Cardiac septum (tissue), 1 donor: ENCODE measurements at places on chromosomes 7 and 10. TPM values are rescaled to one million over a fixed set of nuclear protein-coding genes. Genes with fewer than 3 reads are reported as not detected.

DNA sequence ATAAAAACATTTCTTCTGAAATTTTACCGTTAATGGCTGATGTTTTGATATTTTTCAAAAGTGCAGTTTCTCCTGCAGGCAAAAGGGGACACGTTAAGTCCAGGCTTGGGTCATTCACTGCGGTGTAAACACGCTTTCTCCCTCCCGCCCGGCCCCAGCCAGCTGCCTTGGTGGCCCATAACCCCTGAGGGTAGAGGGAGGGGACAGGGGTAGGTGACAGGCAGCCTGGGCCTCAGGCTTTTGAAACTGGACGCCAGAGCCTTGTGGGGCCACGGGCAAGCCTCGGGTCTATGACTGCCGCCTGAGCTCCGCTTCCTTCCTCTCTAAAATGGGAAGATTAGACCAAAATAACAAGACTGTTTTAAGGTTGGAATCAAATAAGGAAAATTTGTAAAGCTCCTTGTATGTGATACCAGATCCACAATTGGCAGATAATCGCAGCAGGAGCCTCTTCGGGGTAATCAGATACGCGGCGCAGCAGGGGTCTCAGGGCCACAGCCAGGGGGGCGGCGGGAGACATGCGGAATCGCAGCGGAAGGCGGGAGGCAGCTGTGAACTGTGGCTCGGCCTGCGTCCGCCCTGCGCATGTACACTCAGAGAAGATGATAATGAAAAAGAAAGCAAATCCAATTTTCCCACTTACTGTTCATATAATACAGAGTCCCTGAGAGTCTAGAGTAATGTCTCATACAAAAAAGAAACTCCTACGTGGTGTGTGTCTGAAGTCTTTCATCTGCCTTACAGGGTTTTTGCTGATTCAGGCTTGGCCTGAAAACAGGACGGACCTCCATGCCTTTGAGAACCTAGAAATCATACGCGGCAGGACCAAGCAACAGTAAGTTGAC, 138.3 kb downstream of the EGFR start:
- DNase-seq: no peak

DNA sequence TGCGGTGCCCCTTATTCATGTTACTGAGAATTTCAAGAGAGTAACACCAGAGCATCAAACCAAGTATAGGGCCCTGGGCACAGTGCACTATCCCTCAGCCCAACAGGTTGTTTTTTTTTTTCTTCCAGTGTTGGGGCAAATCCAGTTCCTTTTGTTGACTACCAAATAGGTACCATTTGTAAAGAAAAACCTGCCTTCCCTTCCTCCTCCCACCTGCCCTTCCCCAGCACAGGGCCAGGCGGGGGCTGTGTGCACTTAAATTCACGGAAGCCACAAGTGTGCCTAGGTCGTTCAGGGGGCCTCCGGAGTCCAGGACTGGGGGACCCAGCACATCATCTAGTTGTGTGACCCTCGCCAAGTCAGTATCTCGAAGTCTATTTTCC, 595 bp upstream of the SFXN4 start:
- DNase-seq: no peak

DNA sequence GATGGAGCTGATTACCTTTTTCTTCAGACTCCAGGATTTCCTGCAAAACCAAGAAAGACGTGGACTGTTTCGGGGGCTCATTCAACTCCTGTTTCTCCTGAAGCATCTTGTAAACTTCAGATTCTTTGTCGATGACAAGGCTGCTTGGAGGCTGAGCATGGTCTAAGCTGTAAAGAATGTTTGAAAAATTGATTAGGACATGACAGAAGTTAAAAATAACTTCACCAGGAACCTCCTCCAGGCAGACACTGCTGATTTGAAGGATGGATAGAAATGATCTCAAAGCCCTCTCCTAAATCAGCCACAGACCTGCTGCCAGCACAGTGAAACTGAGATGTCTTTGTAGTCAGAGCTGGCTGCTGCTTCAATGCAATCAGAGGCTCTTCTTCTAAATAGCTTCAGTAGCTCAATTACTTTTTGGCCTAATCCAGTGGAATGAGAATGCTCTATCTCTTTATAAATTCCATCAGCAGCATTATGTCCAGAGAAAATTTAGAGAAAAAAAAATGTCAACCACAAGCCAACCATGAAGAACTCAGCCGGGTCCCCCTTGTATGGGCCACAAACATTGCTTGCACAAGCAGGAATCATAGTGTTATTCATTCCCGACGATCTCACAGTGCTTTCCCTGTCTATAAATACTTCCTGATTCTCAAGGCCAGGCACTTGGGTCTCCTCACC, 43.5 kb downstream of the PDLIM1 start:
- no peak for DNase-seq

- no peak for DNase-seq
Measured at GRCh38 chr10:132618158-132618919, 80.8 kb downstream of the INPP5A start.

CABCOCO1 gene
- not detected for total RNA-seq

SPDYE5 gene
- not detected for total RNA-seq
